ENCODE measurements at places on chromosomes 1 and 21. TPM values are rescaled to one million over a fixed set of nuclear protein-coding genes. Genes with fewer than 3 reads are reported as not detected.
A peak's percentile ranks its signal among the peaks of the same experiment; 100 is the strongest.

DNA sequence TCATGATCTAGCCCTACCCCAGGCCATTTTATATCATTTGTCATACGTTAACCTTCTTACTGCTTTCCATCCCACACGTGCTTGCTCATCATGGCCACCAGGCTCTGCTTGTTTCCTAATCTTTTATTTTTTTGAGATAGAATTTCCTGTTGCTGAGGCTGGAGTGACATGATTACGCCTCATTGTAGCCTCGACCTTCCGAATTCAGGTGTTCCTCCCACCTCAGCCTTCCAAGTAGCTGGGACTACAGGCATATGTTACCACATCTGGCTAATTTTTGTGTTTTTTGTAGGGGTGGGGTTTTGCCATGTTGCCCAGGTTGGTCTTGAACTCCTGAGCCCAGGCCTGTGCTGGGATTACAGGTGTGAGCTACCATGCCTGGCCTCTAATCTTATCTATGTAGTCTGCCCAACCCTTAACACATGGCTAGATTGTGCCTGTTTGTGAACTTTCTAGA lies 3.3 kb downstream of the UAP1 start:
- DNase-seq = peak; percentile 31

GRCh38 chr1:201516511-201517127 lies 9.7 kb upstream of the CSRP1 start:
- DNase-seq = no peak

DNA sequence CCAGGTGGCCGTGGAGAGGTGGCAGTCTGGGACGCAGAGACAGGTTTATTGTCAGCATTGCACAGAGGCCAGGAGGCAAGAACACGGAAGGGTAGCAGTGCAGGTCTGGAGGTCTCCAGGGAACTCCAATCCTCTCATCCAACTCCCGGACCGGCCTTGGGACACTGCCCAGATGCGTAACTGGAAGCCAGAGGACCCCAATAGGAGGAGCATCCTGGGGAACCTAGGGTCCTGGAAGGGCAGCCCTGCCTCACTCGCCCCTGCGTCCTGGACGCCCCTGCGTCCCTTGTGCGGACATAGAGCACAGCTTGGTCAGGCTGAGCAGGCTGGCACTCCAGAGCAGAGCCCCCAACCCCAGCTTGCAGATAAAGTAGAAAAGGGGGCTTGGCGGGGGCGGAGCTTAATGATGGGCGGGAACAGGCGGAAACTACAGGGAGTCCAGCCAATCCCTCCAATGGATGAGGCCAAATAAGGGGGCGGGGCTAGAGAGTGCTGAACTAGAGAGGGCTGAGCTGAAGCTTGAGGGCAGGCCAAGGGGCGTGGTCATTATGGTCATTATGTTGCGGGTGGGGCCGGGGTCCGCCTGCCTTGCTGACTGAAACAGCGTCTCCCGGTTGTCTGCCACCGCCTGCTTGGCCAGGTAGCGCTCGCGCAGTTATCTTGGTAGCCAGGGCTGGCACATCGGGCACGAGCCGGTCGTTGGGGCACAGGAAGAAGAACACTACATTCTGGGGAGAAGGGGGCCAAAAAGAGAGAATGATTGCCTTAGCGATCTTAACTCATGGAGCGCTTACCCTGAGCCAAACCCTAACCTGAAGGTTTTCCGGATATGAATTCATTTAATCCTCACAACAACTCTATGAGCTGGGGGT lies 3.7 kb upstream of the ARHGEF19 start:
- peak; percentile 99 for DNase-seq

GRCh38 chr1:31199236-31199790 lies 40.4 kb downstream of the NKAIN1 start:
- no peak for DNase-seq

GRCh38 chr1:3650248-3651025 lies 534 bp upstream of the WRAP73 start:
- no peak for DNase-seq

DNA sequence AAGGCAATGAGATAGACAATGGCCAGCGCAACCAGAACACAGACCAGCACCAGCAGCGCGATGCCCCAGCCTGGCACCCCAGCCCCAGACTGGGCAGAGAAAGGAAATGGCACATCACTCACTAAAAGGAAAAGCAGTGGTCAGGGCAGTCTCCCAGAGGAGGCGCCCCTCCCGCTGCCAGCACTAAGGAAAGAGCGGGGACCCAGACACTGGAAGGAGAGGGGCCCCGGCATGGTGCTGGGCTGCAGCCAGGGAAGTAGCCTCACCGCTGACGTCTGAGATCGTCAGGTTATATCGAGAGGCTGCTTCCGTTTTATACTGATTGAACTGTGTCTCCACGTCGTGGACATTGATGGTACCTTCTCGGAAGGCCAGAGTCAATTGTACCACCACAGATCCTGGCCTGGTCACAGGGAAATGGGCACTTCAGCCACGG lies 13.8 kb downstream of the TRIM46 start:
- DNase-seq = no peak

DNA sequence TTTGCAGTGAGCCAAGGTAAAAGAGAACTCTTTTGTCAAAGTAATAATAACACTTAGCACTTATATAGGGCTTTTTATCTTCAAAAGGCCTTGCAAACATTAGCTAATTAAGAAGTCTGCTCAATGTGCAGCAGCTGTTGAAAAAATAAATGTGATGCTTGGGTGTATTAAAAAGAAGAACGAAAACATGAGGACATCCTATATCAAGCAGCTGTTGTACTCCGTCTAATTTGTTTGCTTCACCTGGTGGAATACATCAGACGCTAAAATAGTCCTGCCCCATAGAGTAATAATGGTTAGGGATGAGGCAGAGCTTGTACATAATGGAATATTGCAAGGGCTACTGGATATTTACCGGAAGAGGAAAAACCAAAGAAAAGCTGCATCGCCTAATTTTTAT lies 299.5 kb downstream of the ST6GALNAC3 start:
- DNase-seq = no peak

GRCh38 chr1:24619376-24619775 lies 23.7 kb upstream of the SRRM1 start:
- no peak for DNase-seq

- DNase-seq = no peak
These were observed at the start of gene KRTAP10-6 for GRCh38 chr21:44592446-44593311. TSS of gene KRTAP10-6 (minus strand) at chr21:44592505. CDS start at chr21:44592484, 21 bp downstream.

GRCh38 chr1:113396585-113396984 lies 6.3 kb downstream of the MAGI3 start:
- DNase-seq = peak; percentile 48

DNA sequence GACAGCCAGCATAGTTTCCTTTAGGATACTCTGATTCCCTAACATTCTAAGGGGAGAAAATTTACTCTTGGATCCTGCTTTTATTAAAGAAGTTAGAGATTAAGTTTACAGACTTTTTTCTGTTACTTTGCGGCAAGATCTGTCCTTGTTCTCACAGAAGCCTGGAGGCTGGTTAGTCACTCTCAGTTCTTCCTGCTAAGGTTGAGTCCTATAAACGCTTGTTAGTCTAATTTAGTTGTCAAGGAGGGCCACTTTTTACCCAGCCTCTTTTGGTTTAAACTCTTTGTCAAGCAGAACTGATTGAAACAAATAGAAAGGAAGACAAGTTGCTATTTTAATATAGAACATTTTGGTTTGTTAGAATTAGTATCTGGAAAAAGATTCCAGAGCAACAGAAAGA lies 89.7 kb downstream of the C21orf91 start:
- no peak for DNase-seq

DNA sequence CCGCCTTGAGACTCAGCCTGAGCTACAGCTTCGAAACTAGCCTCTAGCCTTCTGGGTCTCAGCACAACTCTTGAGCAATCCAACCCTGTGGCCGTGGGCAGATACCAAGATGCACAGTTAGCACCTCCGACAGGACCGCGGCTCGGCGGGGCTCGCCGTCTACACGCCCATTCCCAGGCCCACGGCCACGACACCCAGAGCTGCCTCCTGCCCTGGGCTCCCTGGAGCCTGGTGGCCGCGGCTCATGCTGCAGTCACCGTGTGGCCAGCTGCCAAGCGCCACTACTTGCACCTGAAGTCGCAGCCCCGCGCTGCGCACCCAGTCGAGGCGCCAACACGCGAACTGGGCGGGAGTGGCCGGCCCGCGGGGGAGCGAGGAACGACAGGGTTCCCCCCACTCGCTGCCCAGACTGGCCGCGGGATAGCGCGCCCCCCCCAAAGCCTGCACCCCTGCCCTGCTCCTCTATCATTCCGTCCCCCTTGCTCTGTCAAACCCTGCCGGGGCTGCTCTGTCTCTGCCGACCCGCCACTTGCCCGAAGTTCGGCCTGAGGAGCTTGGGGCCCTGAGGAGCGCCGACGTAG lies 729 bp upstream of the CDCA8 start:
- peak; percentile 50 for DNase-seq

- DNase-seq = peak; percentile 64
These were observed 1.9 kb downstream of the BTBD19 start for GRCh38 chr1:44810101-44810761.

- DNase-seq = peak; percentile 21
These were observed 84.1 kb downstream of the PLPPR5 start for GRCh38 chr1:98920441-98921110.

DNA sequence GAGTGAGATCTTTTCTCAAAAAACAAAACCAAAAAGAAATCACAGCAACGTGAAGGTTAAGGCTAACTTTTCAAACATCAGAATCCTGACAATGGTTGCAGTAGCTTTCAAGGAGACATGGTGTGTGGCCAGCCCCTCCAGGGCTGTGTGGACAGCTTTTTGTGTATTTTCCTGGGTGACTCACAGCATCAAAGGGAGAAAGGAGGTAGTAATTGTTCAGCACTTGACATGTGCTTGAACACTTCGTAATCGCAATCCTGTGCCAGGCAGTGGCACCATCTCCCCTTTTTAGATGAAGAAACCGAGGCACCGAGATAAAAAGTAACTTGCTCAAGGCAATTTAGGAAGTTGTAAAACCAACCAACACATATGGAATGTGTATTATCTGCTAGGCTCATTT lies 10.3 kb downstream of the NBL1 start:
- DNase-seq = no peak

- DNase-seq = no peak
These were observed 25.2 kb downstream of the KIF21B start for GRCh38 chr1:200998323-200998722.

DNA sequence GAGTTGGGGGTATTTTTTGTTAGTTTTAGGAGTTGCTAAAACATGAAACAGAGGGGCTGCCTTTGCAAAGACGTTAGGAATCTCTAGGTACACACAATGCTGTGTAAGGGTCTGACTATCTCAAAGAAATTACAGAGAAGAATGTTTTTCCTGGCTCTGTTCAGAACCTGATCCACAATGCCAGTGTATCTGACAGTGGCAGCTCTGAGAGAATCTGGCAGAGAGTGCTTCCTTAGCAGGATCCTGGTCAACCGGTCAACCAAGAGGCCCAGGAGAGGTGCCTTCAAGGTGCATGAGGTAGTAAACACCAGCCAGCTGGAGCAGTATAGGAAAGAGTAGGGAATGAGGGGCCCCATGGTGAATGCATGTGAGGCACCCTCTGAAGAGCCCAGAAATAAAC lies 40.9 kb upstream of the RGS1 start:
- no peak for DNase-seq

GRCh38 chr1:12771186-12771585 lies 2.4 kb upstream of the PRAMEF12 start:
- DNase-seq = no peak

GRCh38 chr1:4462831-4463484 lies 191.5 kb upstream of the AJAP1 start:
- no peak for DNase-seq

DNA sequence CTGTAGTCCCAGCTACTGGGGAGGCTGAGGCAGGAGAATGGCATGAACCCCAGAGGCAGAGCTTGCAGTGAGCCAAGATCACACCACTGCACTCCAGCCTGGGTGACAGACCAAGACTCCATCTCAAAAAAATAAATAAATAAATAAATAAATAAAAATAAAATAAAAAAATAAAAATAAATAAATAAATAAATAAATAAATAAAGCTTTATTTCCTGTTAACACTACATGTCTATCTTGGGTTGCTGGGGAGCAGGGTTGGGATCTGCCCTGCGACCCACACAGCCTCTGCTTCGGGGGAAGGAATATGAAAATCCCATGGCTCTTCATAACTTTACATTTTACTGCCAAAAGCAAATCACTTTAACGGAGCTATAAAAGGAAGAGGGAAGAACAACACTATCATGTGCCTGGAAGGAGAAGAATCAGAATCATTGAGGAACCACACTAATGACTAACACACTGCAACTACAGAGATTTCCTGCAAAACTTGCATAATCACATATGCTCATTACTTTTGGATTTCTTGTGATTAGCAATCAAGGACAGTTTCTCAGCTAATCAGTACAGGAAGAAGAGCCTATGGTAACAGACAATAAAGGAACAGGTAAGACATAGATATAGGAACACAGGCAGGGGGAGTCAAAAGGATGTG lies 72.8 kb upstream of the CD55 start:
- no peak for DNase-seq

- DNase-seq = no peak
These were observed 5.6 kb upstream of the MAN1C1 start for GRCh38 chr1:25610822-25611630.

GRCh38 chr1:46444466-46444865 lies 45.2 kb upstream of the DMBX1 start:
- DNase-seq = no peak

- DNase-seq = no peak
These were observed 26.7 kb upstream of the GLIS1 start for GRCh38 chr1:53765657-53766056.

- no peak for DNase-seq
These were observed 12.5 kb downstream of the PODN start for GRCh38 chr1:53074313-53075154.

- no peak for DNase-seq
These were observed 532 bp downstream of the CSF1 start for GRCh38 chr1:109910963-109911798.

DNA sequence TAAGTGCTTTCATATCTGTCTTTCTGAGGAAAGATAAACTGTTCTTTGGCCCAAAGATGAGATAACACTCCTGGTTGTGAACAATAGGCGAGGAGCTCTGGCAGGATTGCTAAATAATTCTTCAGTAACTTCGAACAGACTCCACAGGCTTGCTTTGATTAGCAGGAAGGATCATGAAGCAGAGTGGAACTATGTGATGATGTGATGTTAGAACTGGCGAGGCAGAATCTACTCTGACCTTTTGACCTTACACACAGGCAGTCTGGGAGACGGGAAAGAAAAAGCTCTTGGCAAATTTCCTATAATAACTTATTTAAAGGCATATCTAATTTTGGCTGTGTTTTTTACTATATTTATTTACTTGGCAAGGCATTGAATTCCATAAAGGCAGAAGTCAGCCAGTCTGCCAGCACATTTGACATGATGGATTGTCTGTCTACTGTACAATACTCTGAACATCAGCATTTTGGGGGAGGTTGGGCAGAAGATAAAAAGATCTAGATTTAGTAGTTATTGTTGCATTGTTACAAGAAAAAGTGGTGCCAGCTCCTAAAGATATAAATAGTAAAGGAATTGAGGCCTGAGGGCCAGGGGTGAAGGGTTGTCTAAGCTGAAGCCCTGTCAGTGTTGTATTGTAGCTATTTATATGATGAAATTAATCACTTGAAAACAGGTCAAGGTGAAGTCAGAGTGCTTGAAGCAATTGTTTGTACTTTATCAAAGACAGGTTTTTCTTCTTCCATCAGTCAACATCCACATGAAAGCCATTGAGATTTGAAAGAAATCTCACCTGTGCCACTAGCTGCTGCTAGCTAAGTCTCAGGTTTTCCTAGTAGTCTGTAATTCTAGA lies 708.8 kb downstream of the LTN1 start:
- DNase-seq = peak; percentile 98

C1QA gene
- not detected for total RNA-seq

LRRC39 gene
- total RNA-seq = 17.3 TPM

FGR gene
- not detected for total RNA-seq

NECTIN4 gene
- total RNA-seq = not detected

C1orf87 gene
- total RNA-seq = not detected

LRRC53 gene
- total RNA-seq = 0.14 TPM

CORT gene
- 2.3 TPM for total RNA-seq

CHD5 gene
- 0.24 TPM for total RNA-seq

CCDC185 gene
- total RNA-seq = not detected

UBE2Q1 gene
- 41.6 TPM for total RNA-seq

RIPPLY3 gene
- total RNA-seq = not detected

Measured in cardiac muscle cell (in vitro differentiated cells and primary cell).